ENCODE measurements at places on chromosomes 12 and 14.

- DNase-seq: no peak
Observed at GRCh38 chr14:100858838-100859220, 32.9 kb downstream of the MEG3 start.

- no peak for DNase-seq
Observed at GRCh38 chr12:104873374-104873773, 84.7 kb downstream of the SLC41A2 start.

GRCh38 chr12:30180602-30181001, 396.9 kb upstream of the TMTC1 start:
- DNase-seq: no peak

DNA sequence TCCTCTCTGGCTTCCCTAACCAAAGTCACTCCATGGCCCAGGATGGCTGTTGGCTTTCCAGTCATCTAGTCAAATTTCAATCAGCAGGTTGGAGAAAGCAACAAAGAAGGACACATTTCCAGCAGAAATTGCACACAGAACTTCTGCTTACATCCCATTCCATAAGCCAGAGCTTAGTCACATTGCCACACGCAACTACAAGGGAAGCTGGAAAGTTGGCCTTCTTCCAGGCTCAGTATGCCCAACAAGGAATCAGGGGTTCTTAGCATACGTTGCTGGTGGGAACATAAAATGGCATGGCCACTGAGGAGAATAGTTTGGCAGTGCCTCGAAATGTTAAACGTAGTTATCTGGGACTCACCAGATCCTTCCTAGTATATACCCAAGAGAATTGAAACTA, 9.3 kb upstream of the APPL2 start:
- no peak for DNase-seq

DNA sequence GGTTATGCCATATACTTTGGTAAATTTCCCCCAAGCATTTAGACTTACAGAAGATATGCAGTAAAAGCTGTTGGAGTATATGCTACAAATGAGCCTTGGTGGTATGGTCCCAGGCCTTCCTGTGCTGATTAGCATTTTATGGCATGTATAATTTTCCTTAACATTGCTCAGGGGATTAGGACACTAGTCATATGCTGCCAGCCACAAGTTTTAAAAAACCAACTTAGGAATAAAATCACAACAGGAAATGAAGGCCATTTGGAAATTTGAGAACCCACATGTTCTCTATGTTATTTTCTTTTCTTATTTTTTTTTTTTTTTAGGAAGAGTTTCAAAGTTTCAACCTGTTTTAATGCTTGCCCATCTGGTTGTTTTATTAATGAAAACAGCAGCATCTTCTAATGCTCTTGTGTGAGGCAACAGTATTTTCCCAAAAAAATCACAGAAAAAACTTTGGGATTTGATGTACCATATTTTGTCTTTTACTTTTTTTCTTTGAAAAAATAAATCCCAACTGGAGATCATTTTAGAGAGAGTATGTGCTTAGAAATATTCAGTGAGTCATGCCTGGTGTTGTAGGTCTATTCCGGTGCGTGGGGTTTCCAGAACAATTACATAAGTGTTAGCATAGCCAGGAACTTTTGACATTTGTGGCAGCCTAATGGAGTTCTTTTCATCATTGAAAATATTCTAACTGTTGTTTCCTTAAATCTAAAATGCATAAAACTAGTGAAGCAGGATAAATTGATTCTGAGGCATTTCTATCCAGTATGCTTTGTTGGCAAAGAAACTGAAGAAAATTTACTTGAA, 21.7 kb upstream of the DUSP6 start:
- no peak for DNase-seq

DNA sequence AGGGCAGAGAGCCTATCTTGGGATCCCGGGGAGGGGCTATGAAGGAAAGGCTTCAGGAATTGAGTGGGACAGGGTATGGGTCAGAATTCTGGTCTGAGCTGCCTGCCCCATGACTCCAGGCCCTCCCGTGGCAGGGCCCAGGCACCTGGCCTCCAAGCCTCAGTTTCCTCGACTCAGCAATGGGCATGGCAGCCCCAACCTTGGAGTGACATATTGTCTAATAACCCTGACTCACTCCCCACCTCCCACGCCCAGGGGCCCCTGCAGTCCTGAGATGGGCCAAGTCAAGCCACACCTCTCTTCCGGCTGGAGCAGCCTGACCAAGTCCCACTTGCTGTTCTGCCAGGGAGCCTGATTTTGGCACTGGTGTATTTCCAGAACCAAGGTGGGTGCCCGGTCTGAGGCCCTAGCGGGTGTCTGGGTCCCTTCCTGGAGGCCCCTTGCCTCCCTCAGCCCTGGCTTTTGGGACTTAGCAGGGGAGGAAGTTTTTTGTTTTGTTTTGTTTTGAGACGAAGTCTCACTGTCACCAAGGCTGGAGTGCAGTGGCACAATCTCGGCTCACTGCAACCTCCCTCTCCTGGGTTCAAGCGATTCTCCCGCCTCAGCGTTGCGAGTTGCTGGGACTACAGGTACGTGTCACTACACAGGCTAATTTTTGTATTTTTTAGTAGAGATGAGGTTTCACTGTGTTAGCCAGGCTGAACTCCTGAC, 40.3 kb upstream of the RCOR1 start:
- DNase-seq: no peak

GRCh38 chr14:92297818-92298595, 25.0 kb upstream of the SLC24A4 start:
- DNase-seq: no peak

DNA sequence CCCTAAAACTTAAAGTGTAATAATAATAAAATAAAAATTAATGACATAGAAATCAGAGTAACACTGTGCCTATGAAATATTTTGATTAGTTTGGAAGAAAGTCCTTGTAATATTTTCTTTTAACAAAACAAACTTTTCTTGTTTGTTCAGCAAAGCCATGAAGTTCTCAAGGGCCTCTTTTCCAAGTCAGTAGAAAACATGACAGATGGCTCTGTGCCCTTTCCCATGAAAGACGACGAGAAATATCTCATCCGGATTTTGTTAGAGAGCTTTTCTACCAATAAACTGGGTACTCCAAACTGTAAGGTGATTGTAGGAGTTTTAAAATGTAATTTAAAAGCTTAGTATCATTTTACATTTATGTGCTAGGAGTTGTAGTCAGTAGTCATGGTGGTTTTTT, 54.5 kb upstream of the ASPG start:
- no peak for DNase-seq

GRCh38 chr14:103085106-103086091, 1.4 kb downstream of the LBHD2 start:
- no peak for DNase-seq

DNA sequence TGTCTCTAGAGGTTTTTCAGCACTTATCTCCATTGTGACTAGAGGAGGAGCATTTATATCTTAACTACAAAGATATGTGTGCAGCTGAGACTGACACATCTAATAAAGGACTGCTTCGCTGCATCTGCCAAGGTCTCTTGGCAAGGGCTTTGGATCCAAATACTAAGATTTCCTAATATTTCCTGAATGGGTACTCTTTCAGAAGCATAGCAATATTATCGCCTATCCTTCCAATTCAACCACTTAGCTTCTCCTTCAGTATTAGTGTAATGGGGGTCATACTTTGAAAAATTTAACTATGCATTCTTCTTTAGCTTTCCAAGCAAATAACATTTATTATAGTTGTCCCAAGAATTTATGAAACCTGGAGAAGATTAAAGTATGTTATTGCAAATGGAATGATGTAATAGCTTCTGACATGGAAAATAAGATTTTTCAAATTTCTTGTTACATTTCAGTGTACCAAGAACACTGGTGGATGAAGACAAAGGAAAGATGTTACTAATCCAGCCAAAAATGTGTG, 243.0 kb upstream of the PDE3A start:
- no peak for DNase-seq

- no peak for DNase-seq
Observed at GRCh38 chr14:86510491-86510890, 980.5 kb downstream of the FLRT2 start.

GRCh38 chr14:93784878-93785277, 3.4 kb downstream of the PRIMA1 start:
- no peak for DNase-seq

DNA sequence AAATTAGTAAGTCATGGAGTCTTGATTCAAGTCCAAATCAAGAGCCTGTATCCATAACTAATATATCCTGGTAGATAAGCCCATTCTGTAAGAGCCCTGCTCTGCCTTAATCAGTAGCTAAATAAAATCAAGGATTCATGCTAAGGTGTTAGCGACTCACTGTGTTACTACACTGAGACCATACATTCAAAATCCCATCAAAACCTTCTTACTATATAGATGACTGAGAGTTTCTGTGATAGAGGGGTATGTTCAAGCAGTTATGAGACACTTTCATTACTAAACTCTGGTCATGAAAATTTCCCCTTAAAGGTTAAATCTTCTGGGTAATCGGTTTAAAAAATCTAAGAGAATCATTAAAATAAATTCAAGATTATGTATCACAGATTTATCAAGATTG, 78.5 kb downstream of the MDGA2 start:
- no peak for DNase-seq

GRCh38 chr14:29370024-29370423, 557.6 kb downstream of the PRKD1 start:
- no peak for DNase-seq

DNA sequence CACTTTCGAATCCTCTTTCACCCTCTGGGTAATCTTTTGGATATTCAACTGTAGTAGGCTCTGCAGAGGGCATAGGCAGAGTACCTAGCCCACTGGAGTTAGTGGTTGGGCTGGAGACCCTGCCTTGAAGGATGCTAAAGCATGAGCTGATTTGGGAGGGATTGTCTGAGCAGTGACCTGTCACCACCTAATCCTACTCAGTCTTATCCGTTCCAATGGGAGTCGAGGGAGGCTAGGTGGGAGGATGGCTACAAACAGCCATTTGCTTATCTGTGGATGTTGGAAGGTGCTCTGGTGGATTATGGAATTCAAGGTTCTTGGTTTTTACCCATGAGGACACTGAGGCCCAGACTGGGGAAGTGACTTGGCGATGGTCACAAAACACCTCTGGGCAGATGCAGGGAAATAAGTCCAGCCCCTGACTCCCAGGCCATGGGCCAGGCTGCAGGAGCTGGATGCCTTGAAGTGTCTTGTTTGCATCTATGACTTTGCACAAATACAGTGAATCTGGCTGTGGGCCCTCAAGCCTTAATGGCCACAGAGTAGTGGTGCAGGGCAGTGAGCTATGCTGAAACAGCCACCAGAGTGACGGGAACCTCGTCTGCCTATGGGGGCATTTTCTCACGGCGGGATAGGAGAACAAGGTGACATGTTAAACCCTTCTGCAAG, 3.7 kb downstream of the KMT5A start:
- no peak for DNase-seq

- DNase-seq: no peak
Observed at GRCh38 chr14:76019676-76020075, 34.1 kb downstream of the IFT43 start.

DNA sequence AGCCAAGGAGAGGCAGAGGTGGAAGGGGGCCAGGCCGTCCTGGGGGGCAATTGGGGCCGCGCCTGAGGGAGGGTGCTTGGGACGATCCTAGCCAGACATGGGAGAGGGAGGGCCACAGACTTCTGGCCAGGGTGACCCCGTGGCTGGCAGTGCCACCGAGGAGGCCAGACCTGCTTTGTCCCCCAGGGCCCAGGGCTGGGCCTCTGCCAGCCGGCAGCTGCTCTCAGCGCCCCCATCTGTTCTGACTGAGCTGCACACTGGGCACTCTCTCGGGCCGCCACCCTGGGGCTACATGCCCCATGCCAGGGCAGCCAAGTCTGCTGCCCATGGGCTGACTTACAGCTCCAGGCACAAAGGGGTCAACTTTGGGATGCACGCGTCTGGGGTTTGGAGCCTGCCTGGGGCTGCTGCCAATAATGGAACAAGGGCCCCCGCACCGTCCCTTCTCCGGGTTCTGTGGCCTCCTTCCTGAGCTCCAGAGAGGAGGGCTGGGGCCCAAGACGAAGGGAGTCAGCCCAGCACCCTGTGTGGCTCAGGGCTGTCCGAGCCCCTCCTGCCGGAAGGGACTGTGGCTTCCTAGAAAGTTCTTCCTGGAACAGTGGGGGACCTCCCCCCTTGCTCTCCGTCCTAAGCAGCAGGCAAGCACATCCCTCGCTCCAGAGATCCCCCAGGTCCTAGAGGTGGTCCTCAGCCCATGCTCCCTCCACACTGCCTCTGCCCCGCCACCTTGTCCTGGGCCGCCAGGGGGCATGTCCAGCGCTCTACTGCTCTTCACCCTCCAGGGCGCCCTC, 1.1 kb downstream of the ADSS1 start:
- no peak for DNase-seq

- DNase-seq: no peak
Observed at GRCh38 chr12:90970471-90970870, 15.5 kb upstream of the CCER1 start.

- no peak for DNase-seq
Observed at GRCh38 chr12:93274937-93275336, 102.8 kb upstream of the NUDT4 start.

DNA sequence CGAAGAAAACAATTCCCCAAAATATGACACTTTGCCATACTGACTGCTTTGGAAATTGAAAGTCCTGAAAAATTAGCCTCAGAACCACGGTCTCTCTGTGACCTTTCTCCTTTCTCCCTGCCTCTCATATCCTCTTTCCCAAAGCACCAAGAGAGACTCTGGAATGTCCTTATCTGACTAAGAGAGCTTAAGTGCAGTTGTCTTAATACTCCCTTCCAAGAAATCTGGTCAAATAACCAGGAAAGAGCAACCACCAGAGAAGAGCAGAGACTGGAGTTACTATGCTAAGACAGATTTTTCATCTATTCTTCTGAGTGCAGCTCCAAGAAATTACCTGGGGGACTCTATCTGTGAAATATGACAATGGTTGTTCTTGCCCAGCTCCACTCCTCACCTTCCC, 10.5 kb upstream of the BTG1 start:
- DNase-seq: no peak

- no peak for DNase-seq
Observed at GRCh38 chr12:93794738-93795137, 117.6 kb downstream of the CRADD start.

DNA sequence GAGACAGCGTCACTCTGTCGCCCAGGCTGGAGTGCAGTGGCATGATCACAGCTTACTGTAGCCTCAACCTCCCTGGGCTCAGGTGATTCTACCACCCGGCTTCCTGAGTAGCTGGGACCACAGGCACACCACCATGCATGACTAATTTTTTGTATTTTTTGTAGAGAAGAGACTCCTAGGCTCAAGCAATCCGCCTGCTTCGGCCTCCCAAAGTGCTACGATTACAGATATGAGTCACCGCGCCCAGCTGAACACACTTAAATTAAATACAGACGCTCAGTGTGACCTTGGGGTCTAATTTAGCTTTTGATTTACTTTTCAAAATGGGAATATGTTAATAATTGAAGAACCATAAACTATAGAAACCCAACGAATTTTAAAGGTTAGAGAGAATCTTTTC, 77.2 kb downstream of the C2CD5 start:
- no peak for DNase-seq

Data from memory B cell (primary cell).